Skeletal muscle cell (primary cell): ENCODE measurements at places on chromosomes 11 and 22.

GRCh38 chr11:112160091-112160848, 3.6 kb downstream of the IL18 start:
- no peak for DNase-seq

GRCh38 chr11:95917193-95918036, 6.5 kb downstream of the MTMR2 start:
- DNase-seq, result no peak

GRCh38 chr22:24578355-24579257, 14.3 kb downstream of the LRRC75B start:
- no peak for DNase-seq

GRCh38 chr11:35892166-35892565, 51.7 kb upstream of the LDLRAD3 start:
- no peak for DNase-seq

DNA sequence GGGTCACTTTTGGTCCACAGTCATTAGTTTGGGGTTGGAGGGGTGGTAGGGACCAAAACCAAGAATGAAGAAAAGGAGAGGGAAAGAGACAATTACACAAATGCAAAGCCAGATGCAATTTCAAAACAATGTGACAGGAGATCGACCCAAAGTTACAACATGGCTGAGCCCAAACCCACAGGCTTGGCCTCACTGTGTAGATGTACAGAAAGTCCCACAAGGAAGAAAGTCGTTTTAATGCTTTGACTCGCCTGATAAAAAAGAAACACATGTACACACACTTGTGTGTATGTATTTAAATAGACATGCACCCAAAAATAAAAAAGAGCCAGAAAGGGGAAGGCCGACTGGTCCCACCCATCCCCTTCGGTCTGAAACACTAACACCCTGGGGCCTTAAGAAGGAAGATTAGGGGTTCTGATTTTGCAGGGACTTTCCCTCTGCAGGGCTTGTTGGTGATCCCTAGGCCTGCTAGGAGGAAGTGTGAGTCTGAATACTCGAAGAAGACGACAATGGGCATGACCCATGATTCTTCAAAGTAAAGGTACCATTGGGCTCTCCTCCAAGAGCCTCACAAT, 104.1 kb downstream of the ETS1 start:
- no peak for DNase-seq
